SJCRH30 (cell line): ENCODE measurements at places on chromosomes 7 and 10. TPM values are rescaled to one million over a fixed set of nuclear protein-coding genes. Genes with fewer than 3 reads are reported as not detected.

NPY gene
- total RNA-seq: 1.8 and 2.3 TPM in 2 replicates

GPR26 gene
- not detected in 2 replicates for total RNA-seq

CROT gene
- total RNA-seq: 11.0 and 15.7 TPM in 2 replicates

MINDY4 gene
- total RNA-seq: not detected in 2 replicates

SSC4D gene
- total RNA-seq: 0.86 and 1.8 TPM in 2 replicates
